Naive thymus-derived CD4-positive, alpha-beta T cell (primary cell): ENCODE measurements at places on chromosomes 6 and 20.

- DNase-seq: no peak
These were observed 115.2 kb downstream of the EPM2A start for GRCh38 chr6:145620088-145620487.

DNA sequence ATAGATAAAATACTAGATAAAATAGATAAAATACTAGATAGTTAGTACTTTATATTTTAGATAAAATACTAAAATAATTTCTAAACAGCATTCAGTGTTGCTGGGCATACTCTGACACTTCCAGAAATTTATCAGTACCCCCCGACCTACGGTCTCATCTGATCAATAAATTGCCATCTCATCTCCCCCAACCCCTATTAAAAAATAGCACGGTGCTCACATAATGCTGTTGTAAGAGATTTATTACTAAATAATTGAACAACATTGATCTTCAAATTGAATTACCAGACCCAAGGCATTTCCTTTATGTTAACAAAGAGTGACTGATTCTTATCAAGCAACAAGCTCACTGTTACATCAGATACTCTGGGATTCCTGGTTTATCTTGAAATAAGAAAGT is 300.9 kb downstream of the CBLN4 start:
- DNase-seq: no peak

GRCh38 chr6:166866839-166867637 is 89.3 kb downstream of the RNASET2 start:
- DNase-seq: no peak

GRCh38 chr6:88133718-88134117 is 32.4 kb downstream of the CNR1 start:
- DNase-seq: no peak

- no peak for DNase-seq
These were observed 34.8 kb upstream of the PSMF1 start for GRCh38 chr20:1083431-1084080.

GRCh38 chr6:8657522-8657921 is 222.2 kb upstream of the SLC35B3 start:
- no peak for DNase-seq

- no peak for DNase-seq
These were observed 7.1 kb upstream of the NPBWR2 start for GRCh38 chr20:64114356-64114971.

DNA sequence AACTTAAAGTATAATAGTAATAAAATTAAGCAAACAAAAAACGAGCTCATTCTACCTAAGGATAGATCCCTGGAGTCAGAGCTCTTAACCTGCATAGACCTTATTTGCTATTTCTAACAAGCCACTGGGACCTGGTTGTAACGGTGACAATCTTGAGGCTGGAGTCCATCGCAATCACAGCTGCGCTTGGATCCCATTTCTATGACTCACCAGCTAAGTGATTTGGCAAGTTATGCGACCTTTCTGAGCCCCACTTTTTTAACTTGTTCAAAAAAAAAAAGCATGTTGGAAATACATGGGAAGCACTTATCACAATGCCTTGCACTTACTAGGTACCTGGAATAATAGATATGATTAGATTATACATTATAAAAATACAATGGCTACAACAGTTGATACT is 389.5 kb upstream of the CDH4 start:
- DNase-seq: no peak

- DNase-seq: no peak
These were observed 26.2 kb downstream of the E2F3 start for GRCh38 chr6:20427856-20428255.

DNA sequence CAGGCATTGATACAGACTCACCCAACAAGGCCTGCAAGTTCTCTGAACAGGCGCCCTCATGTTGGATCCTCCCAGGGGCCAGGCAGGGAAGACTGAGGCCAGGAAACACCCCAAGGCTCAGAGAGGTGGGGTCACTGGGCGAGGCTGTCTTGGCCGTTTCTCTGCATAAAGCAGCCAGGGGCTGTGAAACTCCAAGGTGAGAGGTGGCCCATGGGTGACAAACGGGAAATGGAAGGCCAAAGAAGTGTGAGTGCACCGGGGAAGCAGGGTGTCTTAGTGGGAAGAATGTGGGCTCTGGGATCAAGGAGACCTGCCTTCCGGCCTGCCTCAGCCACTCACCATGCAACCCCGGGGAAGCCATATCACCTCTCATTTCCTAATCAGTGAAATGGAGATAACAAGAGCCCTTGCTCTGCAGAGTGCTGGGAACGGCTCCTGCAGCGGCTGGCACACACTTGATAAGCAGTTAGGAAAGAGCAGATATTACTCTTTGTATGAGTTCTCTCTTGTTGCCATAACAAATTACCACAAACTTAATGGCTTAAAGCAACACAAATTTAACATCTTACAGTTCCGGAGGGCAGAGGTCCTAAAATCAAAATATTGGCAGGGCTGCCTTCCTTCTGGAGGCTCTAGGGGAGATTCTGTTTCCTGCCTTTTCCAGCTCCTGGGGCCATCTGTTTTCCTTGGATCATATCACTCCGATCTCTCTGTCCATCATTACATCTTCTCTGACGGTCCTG is 168.6 kb downstream of the NFATC2 start:
- no peak for DNase-seq

- DNase-seq: peak; percentile 86
These were observed 67.0 kb upstream of the TNFAIP3 start for GRCh38 chr6:137799950-137800568.

DNA sequence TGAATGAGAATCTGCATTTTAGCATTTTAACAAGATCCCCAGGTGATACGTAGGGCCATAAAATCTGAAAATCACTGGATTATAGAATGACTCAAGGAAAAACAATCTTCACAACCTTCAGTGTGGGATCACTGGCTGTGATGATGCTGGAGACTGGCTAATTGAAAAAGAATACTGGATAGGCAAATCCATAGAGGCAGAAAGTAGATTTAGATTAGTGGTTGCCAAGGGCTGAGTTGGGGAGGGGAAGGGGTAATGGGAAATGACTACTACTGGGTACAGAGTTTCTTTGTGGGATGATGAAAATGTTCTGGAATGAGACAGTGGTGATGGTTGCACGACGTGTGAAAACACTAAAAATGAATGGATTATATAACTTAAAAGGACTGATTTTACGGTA is 84.1 kb downstream of the CDK19 start:
- no peak for DNase-seq

GRCh38 chr6:42390228-42390934 is 61.3 kb downstream of the TRERF1 start:
- DNase-seq: peak; percentile 73

GRCh38 chr6:36624461-36625157 is 30.4 kb downstream of the SRSF3 start:
- no peak for DNase-seq

GRCh38 chr20:24827603-24828295 is 121.3 kb upstream of the CST7 start:
- no peak for DNase-seq

GRCh38 chr6:28943557-28944411 is 20.0 kb upstream of the TRIM27 start:
- peak; percentile 42 for DNase-seq

- no peak for DNase-seq
These were observed 9.8 kb upstream of the TASP1 start for GRCh38 chr20:13648291-13649228.

DNA sequence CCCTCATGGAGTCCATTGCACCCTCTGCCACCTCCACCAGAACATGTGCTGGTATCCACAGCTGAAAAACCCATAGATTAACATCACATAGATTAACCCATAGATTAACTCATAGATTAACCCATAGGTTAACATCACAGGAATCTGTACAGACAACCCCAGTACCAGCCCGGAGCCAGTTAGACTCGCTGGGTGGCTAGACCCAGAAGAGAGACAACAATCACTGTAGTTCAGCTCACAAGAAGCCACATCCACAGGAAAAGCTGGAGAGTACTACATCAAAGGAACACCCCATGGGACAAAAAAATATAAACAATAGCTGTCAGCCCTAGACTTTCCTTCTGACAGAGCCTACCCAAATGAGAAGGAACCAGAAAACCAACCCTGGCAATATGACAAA is 25.1 kb downstream of the SERPINB9 start:
- peak; percentile 68 for DNase-seq

- DNase-seq: peak; percentile 36
These were observed at the start of gene MYO6 for GRCh38 chr6:75748743-75749538. Gene MYO6 (plus strand): TSS chr6:75749239. CDS start chr6:75817548, 68,309 bp downstream.

GRCh38 chr6:158270389-158271127 is 41.7 kb upstream of the TULP4 start:
- no peak for DNase-seq

DNA sequence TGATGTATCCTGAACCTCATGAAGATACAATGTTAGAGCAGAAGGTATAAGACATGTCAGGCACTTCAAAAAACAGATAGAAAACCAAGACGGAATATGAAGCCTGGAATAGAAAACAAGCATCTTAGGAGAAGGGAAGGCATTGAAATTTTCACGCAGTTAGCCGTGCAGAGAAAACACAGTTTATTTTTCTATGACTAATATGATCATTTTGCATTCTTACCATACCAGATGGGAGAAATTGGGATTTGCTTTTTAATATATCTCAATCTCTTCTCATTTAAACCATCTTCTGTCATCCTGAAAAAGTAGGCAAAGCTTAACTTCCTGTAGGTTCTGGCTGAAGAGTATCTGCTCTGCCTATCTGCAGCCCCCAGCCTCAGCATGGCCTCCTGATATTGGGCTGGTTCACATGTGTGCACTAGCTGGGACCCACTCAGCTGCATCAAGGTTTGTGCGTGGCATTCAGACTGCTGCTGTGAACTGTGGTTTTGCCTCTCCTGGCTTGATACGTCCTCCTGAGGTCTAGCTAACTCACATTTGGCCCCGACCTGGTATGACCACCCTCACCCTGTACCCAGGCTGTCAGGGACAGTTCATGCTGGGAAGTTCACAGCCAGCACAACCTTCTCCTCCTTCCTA is 392.5 kb upstream of the SASH1 start:
- no peak for DNase-seq

DNA sequence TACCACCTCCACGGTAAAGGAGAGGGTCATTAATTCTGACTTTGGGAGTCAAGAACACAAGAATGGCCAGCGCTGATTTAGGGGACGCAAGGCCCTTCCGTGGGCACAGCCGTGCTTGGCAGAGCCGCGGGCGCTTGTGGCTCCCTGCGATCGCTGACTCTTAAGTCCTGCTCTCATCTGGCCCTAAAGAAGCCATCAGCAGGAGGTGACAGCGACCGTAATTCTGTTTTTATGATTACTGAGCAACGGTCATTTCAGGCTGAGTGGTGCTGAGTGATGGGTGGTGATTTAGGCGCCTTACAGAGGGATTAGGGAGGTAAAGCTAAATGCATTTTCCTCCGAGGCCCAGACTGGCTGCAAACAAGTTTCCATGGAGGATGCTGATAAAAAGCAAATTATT is 364.6 kb upstream of the SULF2 start:
- DNase-seq: no peak
